ENCODE measurements at places on chromosomes 1 and 21. TPM values are rescaled to one million over a fixed set of nuclear protein-coding genes. Genes with fewer than 3 reads are reported as not detected.

OR4F29 gene
- total RNA-seq = not detected

TNFRSF4 gene
- total RNA-seq = 0.31 TPM

UBL4B gene
- total RNA-seq = not detected

S100A14 gene
- 266 TPM for total RNA-seq

SH3BGR gene
- total RNA-seq = 2.2 TPM

SLAMF1 gene
- total RNA-seq = not detected

TFF3 gene
- 31.5 TPM for total RNA-seq

SLC6A9 gene
- total RNA-seq = 21.0 TPM

PPIAL4G gene
- not detected for total RNA-seq

TSSK3 gene
- 3.8 TPM for total RNA-seq

INAVA gene
- 37.6 TPM for total RNA-seq

C1QTNF12 gene
- 2.5 TPM for total RNA-seq
